ENCODE measurements at places on chromosomes 3 and 15.

DNA sequence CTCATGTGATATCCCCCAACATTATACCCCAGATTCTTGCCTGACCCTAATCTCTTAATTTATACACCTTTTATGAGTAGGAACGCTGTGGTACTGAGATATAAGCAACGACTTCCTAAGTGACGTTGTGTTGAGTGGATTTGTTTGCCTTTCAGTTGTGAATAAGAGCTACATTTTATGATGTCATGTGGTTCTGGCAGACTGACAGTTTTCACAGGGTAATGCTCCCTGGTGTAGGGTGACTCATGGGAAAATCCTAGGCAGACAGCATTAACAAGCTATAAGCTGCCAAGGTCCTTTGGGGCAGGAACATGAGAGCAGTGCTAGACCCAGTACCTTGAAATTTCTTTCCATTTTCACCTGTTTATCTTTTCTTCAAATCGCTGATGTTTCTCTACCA lies 11.2 kb downstream of the C3orf52 start:
- DNase-seq: peak; percentile 55

- no peak for DNase-seq
These were observed 111.7 kb downstream of the FNDC3B start for GRCh38 chr3:172150913-172151650.

GRCh38 chr3:82276992-82277391 lies 515.5 kb upstream of the GBE1 start:
- DNase-seq: no peak

GRCh38 chr3:169879845-169880575 lies 10.3 kb upstream of the LRRC31 start:
- DNase-seq: no peak

GRCh38 chr3:161264852-161265251 lies 43.7 kb downstream of the NMD3 start:
- no peak for DNase-seq

DNA sequence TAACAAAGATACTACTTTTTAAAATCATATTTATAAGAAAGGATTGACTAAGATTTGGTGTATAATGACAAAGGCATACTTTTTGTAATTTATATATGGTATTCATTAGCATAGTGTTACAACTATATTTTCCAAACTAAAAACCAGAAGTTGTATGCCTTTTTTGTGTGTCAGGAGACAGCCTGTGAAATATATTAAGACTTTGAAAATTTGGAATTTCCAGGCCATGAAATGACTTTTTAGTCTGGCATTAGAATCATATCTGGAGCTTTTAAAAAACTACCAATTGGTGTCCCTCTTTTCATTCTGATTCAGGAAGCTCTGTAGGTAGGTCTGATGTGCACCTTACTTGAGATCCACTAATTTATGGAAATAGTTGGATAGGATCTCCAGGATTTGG lies 41.9 kb downstream of the CALML4 start:
- no peak for DNase-seq

GRCh38 chr15:91894606-91895005 lies 41.1 kb downstream of the SLCO3A1 start:
- no peak for DNase-seq

- DNase-seq: no peak
These were observed 5.2 kb upstream of the WDR5B start for GRCh38 chr3:122421101-122421500.

DNA sequence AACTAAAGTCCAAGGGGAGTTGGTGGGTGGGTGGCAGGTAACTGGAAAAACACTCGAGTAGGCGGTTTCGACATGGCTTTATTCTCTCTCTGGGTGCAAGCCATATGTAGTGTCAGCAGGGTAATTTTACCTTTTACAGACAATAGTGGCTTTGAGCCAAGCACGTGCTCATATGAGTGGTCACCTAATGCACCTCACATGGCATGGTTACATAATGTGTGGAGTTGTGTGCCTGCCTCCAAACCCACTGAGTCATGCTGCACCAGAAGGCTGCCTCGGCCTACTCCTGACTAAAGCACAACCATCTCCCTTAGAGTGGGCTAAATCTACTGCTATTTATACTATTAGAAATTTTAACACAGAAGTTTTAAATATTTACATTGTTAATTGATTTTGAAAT lies 16.5 kb downstream of the CCRL2 start:
- DNase-seq: no peak

DNA sequence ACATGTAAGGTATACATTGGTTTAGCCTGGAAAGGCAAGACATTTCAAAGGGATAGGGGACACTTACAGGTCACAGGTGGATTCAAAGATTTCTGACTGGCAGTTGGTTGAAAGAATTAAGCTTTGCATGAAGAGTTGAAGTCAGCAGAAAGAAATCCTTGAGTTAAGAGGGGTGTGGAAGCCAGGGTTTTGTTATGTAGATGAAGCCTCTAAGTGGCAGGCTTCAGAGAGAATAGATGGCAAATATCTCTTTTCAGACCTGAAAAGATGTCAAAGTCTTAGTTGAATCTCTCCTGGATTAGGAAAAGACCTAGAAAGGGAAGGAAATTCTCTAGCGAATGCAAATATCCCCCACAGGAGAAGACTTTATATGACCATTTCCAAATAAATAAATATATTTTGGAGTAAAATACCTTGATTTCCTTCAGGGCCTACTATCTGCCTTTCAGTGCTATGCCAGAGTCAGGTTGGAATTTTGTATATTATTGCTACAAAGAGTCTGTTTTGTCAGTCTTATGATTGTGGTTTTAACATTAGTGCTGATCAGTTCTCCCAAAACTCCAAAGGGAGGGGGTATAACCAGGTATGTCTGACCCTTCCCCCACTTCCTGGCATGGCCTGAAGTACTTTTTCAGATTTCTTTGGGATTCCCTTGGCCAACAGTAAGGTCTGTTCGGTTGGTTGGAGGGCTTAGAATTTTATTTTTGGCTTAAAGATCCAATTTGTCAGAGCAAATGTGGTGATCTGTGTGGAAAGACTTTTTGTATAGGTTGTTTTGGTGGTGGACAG lies 286.4 kb downstream of the LRTM1 start:
- DNase-seq: peak; percentile 7

GRCh38 chr3:13045904-13046568 lies 27.2 kb downstream of the IQSEC1 start:
- no peak for DNase-seq

GRCh38 chr15:92112711-92113110 lies 259.2 kb downstream of the SLCO3A1 start:
- no peak for DNase-seq

GRCh38 chr15:85379403-85380131 lies 836 bp upstream of the AKAP13 start:
- DNase-seq: no peak

GRCh38 chr3:190585805-190586630 lies 72.1 kb downstream of the IL1RAP start:
- no peak for DNase-seq

DNA sequence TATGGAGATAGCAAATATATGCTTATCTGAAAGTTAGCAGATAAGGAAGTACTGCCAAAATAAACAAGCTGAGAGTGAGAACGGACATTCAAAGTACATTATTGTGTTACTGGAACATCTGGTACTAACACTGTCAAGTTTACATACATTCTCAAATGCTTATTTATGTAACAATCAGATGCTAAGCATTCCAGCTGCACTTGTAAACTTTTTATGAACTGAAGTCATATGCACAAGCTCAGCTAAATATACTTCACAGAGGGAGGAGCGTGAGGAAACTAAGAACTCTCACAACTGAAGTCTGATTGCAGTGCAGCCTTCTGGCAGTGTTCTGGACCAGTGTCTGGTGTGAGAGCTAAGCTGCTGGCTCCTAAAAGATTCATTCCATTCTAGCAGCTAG lies 223.7 kb upstream of the NANOGP8 start:
- DNase-seq: no peak

- DNase-seq: peak; percentile 14
These were observed 18.9 kb upstream of the RPL29 start for GRCh38 chr3:52014613-52015012.

DNA sequence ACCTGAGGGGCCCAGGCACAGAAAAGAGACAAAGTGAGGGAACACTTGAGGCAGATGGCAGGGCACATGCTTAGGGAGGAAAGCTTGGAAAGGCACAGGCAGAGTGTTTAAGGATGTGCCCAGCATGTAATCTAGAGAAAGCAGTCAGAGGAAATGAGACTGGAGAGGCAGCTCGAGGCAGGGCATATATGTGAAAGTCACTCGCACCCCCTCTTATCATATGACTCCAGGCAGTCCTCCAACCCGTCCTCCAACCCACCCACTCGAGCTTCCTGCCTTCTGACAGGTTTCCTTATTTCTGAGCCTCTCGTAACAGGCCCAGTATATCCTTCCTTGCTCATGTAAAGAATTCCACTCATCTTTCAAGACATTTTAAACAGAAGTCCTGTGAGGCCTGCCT lies 294.0 kb downstream of the SOX2 start:
- no peak for DNase-seq

DNA sequence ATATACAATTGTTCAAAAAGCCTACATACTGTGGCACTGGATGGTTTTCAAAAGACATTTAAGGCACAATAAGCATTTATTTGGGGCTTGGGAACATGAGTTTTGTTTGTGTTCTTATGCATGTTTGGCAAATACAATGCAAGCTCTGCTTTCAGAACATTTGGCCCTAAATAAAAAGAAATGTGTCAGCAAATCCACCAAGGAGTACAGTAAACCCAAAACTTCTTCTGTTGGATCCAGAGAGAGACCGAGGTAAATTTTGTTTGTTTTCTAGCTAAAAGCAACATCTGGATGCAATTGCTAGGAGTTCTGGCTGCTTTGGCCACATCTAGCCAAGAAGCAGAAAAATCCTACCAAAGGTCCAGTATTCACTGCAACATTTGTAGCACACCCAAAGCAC lies 168.8 kb downstream of the DCLK3 start:
- no peak for DNase-seq

GRCh38 chr15:60744826-60745460 lies 266.0 kb upstream of the ICE2 start:
- DNase-seq: no peak

- DNase-seq: no peak
These were observed 85.3 kb downstream of the LRRK1 start for GRCh38 chr15:101004500-101004899.

GRCh38 chr3:104044002-104044401 lies 1322.7 kb upstream of the ALCAM start:
- no peak for DNase-seq

GRCh38 chr3:19947549-19948225 lies 790 bp downstream of the RAB5A start:
- DNase-seq: peak; percentile 0

DNA sequence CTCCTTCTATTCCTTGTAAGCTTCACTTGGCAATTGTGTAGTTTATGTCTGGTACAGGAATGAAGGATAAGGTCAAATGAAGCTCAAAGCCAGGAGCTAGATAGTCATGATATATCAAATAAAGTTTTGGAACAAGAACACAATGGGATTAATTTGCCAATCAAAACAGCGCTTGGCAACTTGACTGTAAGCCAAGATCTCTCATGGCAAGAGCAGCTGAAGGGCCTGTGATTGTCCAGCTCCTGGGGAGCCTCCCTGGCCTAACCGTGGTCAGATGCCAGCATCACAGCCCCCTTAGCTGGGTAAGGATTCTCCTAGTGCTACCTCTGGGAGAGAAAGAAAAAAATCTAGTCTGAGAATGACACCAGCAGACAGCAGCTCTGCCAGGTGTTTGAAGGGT lies 97.2 kb downstream of the LIPC start:
- no peak for DNase-seq

- no peak for DNase-seq
These were observed 2.3 kb upstream of the ABCF3 start for GRCh38 chr3:184183679-184184078.

GRCh38 chr3:195073866-195074860 lies 196.8 kb downstream of the XXYLT1 start:
- no peak for DNase-seq

DNA sequence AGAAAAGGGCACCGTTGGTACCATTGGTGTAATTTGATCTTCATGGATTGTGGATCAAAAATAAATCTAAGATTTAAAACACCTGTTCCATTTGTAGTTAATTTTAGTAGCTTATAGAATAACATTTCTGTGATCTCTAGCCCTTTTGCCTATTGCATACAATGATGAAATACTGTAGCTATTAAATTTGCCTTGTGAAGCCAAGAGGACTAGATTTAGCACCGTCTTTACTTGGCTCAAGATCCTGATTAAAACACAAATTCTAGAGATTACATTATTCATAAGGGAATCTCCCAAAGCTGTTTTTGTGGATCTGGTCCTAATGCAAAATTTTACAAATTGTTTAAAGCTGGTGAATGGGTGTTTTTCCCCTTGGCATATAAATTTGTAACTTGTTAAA lies 8.2 kb downstream of the TBC1D23 start:
- no peak for DNase-seq

DNA sequence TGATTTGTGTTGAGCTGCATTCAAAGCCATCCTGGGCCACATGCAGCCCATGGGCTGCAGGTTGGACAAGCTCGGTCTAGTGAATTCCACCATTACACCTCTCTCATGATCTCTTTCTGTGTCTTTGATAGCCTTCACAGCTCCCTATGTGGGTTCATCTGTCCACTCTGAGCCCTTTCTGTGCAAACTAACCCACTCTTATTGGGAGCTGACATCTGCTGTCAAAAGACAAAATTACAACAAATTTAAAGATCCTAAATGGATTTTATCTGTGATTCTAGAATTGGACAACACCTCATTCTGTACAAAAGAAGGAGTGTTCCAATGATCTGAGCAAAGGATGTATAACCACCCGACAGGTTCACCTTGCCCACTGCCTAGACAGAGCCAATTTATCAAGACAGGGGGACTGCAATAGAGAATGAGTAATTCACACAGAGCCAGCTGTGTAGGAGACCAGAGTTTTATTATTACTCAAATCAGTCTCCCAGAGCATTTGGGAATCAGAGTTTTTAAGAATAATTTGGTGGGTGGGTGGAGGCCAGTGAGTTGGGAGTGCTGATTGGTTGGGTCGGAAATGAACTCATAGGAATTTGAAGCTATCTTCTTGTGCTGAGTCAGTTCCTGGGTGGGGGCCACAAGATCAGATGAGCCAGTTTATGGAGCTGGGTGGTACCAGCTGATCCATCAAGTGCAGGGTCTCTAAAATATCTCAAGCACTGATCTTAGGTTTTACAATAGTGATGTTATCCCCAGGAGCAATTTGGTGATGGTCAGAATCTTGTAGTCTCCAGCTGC lies 2.6 kb upstream of the XYLB start:
- DNase-seq: no peak

DNA sequence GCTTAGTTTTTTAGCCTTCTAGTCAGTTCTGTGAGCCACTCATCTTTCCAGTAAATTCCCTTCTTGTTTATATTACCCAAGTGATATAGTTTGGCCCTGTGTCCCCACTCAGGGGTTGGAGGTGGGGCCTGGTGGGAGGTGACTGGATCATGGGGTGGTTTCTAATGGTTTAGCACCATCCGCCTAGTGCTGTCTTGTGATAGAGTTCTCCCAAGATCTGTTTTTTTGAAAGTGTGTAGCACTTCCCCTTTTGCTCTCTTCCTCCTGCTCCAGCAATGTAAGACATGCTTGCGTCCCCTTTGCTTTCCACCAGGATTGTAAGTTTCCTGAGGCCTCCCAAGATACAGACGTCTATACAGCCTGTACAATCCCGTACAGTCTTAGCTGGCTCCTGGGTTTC lies 53.7 kb upstream of the INO80 start:
- DNase-seq: no peak
